Left renal cortex interstitium (tissue), 4 donors: ENCODE measurements at places on chromosomes 16 and 17. TPM values are rescaled to one million over a fixed set of nuclear protein-coding genes. Genes with fewer than 3 reads are reported as not detected.

- no peak for DNase-seq
Measured at GRCh38 chr16:20612551-20613480, 36.6 kb upstream of the ACSM2B start.

DNA sequence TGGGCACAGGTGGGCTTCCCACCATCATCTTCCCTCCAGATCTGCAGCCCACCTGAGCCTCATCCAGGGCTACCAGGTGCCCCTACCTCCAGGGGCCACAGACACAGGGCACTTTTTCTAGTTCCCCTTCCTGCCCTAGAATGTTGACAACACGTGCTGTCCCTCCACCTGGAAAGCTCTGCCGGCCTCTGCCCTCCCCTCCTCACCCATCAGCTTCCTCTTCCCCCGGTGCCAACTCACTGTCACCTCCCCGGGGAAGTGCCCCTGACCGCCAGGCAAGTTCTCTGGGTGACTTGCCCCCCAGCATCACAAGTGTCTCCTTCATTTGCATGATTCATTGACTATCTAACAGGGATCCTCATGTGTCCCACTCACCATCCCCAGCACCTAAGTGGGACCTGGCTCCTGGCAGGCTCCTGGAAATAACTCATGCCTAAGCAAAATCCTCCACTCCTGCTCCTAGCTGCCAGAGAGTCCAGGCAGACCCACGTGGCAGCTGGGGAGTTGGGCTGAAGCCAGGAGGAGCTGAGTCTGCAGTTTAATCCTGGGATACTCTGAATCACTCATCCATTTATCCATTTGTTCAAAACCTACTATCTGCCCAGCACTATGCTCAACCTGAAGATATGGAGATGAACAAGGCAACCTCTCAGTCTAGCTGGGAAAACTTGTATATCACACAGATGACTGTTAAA, 304.4 kb downstream of the FOXL1 start:
- DNase-seq, result no peak

- no peak for DNase-seq
Measured at GRCh38 chr17:60145006-60145935, 4.5 kb upstream of the CA4 start.

- DNase-seq, result no peak
Measured at GRCh38 chr16:46908540-46909372, 24.6 kb downstream of the GPT2 start.

- DNase-seq, result no peak
Measured at GRCh38 chr17:76102944-76103273, 678 bp downstream of the EXOC7 start.

- no peak for DNase-seq
Measured at GRCh38 chr16:77399546-77399945, 35.3 kb downstream of the ADAMTS18 start.

DNA sequence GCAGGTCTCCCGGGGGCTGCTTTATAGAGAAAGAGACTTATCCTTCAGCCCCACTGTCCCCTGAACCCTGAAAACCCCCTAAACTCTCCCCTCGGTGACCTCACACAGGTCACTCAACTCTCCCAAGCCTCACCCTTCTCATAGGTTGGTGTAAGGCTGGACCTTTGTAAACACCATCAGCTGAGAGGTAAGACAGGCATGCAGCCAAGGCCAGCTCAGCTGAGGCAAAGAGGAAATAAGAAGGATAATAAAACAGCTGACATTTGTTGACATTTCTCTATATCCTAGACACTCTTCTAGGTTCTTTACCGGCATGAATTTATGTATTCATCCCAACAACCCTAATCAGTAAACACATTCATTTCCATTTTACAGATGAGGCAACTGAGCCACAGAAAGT, 134.3 kb downstream of the CCT6B start:
- DNase-seq, result no peak

DNA sequence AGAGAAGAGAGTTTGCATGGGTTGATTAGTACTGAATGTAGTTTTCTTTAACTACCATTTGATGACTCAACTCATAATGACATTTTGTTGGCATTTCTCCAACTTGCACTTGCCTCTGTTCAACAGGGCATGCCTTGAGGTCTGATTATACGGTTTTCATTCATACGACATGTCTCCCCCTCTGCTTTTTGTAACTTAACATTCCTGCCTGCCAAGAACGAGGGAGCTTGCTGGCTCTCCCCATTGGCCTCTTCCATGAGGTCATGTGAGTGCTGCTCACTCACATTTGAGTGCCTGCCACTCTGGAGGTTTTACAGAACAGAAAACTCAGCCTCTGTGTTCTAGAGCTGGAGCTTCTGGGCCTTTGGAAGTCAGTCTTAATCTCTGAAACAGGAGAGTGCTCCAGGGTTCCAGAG, 19.7 kb downstream of the MAP2K6 start:
- DNase-seq, result no peak

- no peak for DNase-seq
Measured at GRCh38 chr17:2872282-2872681, 76.0 kb downstream of the RAP1GAP2 start.

- DNase-seq, result no peak
Measured at GRCh38 chr16:88306860-88307545, 75.8 kb upstream of the ZNF469 start.

DNA sequence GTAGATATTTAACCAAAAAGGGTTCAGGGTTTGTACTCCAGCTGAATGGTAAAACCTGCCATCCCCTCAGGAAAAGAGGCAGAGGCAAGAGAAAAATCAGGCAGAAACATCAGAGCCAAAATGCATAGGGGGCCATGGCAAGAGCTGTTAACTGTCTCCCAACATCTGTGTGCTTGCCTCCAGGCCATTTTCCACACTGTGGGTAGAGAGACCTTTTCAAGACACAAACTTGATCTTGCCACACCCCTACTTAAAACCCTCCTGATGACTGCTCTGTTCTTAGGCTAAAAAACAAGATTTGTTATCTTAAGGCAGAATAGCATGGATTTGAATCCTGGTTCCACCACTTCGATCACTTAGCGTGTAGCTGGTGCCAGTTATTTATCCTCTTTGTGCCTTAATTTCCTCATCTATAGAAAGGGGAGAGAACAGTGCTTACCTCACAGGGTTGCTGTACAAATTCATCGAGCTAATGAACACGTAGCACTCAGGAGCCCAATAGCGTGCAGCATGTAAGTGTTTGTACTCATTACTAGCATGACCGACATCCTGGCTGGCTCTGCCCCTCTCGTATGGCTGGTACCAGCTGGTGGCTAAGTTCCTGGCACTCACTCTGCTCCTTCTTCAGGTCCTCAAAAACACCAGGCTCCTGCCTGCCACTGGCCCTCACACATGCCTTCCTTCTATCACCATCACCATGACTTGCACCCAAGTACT, 25.8 kb downstream of the STAT3 start:
- no peak for DNase-seq

- DNase-seq, result no peak
Measured at GRCh38 chr16:88486398-88487123, 33.5 kb downstream of the ZFPM1 start.

- no peak for DNase-seq
Measured at GRCh38 chr17:10649602-10650001, 7.5 kb downstream of the MYH3 start.

GRCh38 chr17:78337244-78338109, 22.4 kb downstream of the SOCS3 start:
- DNase-seq, result no peak

DNA sequence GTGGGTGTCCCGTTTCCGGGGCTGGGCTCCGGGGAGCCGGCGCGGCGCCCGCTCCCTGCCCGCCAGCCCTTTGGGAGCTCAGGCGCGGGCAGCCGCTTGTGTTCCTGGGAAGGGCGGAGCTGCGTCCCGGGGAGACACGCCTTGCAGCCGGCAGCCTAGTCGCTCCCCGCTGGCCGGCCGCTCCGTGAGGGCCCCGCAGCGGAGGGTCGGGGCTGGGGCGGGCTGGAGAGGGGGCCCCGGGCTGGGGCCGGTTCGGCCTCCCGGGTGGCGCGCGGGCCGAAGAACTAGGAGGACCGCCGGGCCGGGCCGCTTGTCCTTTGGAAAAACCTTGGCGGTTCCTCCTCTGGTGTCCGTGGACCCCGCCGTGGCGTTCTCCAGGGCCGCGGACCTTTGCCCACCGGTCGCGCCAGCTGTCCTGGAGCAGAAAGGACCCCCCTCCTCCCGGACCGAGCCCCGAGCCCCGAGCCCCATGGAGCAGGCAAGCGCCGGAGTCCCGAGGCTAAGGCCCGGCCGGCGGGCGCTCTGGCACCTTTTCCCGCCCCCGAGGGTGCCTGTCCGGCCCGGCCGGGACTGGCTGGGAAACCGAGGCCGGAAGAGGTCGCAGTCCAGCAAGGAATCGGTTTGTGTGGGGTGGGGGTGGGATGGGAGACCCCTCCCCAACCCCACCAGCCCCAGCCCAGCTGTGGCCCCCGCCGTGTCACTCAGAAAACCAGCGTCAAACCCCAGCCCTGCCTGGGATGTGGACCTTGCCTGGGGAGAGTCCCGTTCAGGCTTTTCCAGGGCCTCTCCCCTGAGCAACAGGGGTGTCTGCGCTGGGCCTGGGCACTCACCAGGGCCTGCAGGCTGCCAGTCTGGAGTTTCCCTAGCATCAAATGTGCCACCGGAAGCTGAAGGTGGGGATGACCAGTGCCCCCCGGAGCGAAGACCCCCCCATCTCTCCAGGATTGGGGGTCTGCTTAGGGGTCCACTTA, 6.8 kb upstream of the TBC1D3B start:
- no peak for DNase-seq

GRCh38 chr16:72612256-72612655, 435.7 kb downstream of the ZFHX3 start:
- DNase-seq, result no peak

DNA sequence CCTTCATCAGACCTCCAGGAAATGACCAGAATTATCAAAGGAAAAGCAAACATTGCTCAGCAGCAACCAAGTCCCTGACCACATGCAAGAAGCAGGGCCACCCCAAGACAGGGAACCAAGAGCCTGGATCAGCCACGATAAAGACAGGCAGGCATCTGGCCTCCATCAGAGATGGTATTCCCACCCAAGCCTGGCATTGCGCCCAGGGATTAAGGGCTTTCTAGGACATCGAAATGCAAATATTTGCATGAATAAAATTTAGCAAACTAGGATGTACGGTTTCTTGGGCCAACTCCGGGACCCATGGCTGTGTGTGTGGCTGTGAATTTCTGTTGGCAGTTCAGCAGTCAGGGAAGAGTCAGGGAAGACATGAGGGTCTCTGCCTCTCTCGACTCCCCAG, 241.4 kb upstream of the DYNLRB2 start:
- no peak for DNase-seq

DNA sequence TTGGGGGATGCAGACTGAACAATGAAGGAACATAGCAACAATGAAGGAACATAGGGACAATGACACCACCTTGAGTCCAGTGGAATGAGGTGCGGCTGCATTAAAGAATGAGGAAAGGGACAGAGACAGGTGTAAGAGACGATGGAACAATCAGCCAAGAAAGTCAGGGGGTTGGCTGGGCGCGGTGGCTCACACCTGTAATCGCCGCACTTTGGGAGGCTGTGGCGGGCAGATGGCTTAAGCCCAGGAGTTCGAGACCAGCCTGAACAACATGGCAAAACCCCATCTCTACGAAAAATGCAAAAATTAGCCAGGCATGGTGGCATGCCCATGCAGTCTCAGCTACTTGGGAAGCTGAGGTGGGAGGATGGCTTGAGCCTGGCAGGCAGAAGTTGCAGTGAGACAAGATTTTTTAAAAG, 13.6 kb upstream of the CBFB start:
- DNase-seq, result no peak

PPY gene
- not detected for polyA plus RNA-seq

KRT31 gene
- polyA plus RNA-seq, result not detected

KRTAP4-3 gene
- not detected for polyA plus RNA-seq

CES4A gene
- polyA plus RNA-seq, result 12.3 TPM

RPH3AL gene
- 29.2 TPM for polyA plus RNA-seq

ADORA2B gene
- 3.9 TPM for polyA plus RNA-seq
